ENCODE measurements at places on chromosomes 4 and X. TPM values are rescaled to one million over a fixed set of nuclear protein-coding genes. Genes with fewer than 3 reads are reported as not detected.

Gene DSPP
- total RNA-seq = under 0.01 TPM

Gene CLNK
- total RNA-seq = under 0.01 TPM

DNA sequence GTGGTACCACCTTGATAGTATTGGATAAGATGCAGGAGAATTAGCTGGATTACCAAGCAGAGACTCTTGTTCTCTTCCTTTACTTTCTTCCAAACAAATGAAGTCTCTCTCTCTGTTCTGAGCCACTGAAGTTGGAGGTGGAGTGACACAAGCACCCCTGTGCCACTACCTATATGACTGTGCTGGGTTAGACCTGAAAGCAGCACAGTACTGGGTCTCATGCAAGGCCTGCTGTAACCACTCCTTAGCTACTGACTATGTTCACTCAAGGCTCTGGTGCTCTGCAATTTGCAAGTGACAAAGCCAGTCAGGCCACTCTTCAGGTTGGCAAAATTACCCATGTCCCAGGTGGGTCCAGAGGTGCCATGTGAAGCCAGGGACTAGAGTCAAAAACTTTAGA lies 389.6 kb upstream of the MAOA start:
- DNase-seq = no peak

- no peak for DNase-seq
Observed at GRCh38 chr4:28842271-28842670, 1877.9 kb upstream of the PCDH7 start.

DNA sequence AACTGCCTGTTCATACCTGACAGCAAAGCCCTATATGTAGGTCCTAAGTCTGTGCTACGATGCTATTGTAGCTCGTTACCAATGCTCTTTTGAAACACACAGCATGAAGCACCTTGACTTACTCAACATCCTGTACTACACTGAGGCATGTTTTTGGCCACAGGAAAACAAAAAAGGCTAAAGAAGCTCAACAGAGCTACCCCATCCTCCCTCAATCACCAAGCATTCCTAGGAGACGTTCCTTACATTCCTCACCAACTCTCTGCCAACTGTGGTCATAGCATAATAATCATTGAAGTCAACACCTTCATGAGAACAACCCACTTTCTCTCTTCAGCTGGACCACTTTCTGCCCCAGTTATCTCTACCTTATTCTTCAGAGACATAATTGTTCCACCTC lies 73.7 kb upstream of the SLC25A43 start:
- DNase-seq = no peak
